ENCODE measurements at places on chromosomes 5 and 9.

DNA sequence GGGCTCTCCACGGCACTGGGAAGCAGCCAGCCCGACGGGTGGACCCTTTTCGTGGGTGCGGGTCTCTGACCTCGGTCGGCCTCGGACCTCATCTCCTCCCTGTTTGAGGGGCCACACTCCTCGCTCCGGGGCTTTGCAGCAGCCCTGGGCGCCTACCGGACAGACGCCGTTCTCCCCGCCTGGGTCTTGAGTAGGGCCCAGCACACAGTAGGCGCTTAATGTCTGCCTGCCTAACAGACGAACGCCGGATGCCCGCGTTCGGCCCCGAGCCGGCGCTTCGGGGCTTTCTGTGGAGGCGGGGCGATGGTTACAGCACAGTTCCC, 842 bp upstream of the GTF3C5 start:
- DNase-seq = no peak

DNA sequence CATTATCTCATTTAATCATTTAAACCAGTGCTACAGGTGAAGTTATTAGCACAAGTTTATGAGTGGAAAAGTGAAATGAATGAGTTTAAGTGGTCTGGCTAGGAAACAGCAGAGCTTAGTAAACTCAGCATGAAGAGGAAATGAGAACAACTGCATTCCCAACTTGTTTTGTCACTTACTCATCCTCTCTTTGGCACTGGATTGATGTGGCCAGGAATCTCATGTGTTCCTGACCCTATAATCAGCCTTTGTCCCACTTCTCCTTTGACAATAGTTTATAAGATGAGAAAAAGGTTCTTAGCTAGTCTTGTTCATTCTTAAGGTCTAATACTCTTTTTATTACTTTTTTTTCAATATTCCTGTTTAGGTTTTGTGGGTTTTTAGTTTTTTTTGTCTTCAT, 559.2 kb upstream of the TLE4 start:
- DNase-seq = no peak

DNA sequence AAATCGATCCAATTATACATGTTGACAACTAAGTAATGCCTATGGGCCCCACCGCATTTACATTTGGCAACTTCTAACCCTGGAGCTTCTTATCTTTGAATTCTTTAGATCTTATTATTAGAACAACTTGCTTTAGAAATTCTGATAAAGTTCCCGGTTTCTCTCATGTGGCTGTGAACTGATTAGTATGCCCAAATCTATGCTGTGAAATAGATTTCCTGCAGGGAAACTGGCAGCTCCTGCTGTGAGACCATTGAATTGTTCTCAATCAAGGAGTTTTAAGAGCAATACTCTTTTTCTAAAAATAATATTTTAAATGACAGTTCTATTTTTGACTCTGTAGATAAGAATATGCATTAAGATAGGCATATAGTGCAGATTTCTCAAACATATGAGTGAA, 177.5 kb downstream of the GABRB2 start:
- DNase-seq = no peak

DNA sequence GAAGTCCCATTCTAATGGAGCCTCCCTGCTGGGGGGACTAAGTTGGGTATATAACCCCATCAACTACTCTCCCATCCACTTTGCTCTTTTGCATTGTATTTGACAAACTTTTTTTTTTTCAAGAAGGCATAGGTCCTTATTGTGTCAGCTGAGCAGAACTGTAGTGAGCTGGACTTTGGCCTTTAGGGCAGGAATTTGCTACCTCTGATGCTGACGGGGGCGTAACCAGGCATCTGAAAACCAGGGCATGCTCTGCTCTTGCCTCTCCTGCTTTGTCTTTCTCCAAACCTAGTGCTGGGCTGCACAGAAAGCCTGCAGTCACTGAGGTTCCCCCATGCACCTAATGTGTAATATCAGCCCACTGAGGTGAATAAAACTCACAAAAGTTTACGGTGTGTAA, 49.0 kb downstream of the MSX2 start:
- no peak for DNase-seq

DNA sequence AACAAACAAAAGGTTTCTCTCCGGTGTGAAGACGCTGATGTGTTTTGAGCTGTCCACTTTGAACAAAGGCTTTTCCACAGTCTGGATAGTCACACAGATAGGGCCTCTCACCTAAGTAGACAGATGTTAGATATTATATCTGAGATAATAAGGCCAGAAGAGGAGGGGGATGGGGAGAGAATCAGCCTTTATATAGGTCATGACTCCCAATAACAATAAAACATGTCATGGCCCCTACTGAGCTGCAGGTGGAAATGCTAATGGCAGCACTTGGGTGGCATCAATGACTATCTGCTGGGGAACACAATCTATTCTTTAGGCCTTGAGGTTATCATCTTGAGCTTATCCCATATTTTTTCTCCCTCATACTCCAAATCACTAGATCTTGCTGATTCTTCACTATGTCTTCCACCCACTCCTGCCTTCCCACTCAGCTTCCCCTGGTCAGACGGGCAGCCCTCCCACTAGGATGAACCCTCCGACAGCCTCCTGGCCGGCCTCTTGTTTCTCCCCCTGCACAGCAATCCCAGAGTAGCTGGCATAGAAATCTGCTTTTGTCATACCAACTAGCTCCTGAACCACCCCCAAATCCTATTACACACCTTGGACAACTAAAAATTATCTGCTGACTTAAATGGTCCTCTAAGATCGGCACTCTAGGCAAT, 11.5 kb upstream of the SLC35D2 start:
- no peak for DNase-seq

GRCh38 chr9:121494192-121494591, 5.5 kb downstream of the GGTA1 start:
- DNase-seq = no peak

Data from activated CD4-positive, alpha-beta T cell treated with anti-CD3 and anti-CD28 coated beads, Interleukin-2, amount 50 U/mL, for 24 hours (primary cell).